Fibroblast of skin of right quadriceps (primary cell): ENCODE measurements at places on chromosomes 12 and 14.

DNA sequence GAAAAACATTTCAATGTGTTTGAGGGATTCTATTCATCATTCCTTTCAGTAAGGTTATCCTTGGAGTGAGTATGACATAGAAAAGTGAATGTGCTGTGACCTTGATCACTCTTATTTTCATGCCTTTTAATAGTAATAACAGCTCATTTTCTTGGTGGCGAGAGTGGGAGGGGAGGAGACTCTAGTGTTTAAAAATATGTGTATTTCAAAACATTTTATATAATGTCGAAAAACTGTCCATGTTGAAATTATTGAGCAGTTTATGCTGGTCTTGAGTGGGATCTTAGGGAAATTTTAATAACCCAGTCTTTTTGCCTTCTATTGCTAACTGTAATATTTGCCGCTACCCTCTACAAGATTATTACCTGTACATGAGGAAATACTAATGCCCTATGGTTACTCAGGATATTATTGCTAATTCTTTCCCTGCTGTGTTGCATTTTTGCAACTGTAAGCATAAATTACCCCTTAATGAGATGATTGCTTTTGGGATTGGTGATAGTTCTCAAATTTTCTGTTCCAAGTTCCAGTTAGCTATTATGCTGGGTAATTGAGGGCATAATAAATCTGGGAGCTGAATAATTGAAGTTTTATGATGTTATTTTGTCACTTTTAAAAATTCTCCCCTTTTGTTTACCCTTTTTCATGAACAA, 21.9 kb downstream of the ATF7IP start:
- no peak for DNase-seq

GRCh38 chr12:131279281-131279921, 325.7 kb downstream of the ADGRD1 start:
- no peak for DNase-seq

DNA sequence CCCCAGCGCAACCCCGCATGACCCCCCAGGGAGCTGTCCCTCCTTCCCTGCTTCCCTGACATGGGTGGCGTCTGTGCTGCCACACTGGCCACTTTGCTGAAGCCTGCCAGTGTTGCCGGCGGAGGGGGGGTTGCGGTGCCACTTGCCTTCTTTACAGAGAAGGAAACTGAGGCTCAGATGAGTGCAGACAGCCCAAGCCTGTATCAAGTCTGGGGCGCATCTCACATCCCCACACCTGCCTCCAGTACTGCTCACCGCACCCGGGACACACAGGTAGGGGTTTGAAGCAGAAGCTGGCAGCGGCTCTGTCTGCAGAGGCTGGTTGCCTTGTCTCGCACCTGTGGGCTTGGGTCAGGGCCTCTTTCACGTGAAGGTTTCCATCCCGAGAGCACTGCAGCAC, 104.7 kb upstream of the RTL1 start:
- DNase-seq = no peak

GRCh38 chr14:100451264-100451663, 128.1 kb downstream of the SLC25A47 start:
- DNase-seq = no peak

GRCh38 chr12:21913823-21914222, 27.4 kb downstream of the ABCC9 start:
- peak; percentile 23 for DNase-seq

GRCh38 chr14:35331605-35332516, 39.7 kb downstream of the PSMA6 start:
- peak; percentile 21 for DNase-seq

- no peak for DNase-seq
Measured at GRCh38 chr12:3362737-3363136, 128.3 kb upstream of the PRMT8 start.

- no peak for DNase-seq
Measured at GRCh38 chr12:53060064-53060720, 10.3 kb downstream of the TNS2 start.

DNA sequence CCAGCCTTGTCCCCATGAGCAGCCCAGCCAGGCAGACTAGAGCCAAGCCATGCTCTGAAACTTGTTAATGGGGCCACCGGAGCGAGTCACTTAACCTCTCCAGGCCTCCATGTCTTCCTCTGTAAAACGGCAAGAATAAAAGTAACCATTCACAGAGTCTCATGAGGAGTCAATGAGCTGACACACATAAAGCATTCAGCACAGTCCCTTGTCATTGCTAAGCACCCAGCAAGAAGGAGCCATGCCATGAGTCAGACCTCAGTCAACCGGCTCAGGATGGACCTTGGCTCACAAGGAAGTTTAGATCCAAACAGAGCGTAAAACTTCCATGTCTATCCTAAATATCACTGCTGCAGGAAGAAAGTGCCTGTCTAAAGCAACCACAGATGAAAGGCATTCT, 10.6 kb downstream of the FICD start:
- DNase-seq = peak; percentile 65

DNA sequence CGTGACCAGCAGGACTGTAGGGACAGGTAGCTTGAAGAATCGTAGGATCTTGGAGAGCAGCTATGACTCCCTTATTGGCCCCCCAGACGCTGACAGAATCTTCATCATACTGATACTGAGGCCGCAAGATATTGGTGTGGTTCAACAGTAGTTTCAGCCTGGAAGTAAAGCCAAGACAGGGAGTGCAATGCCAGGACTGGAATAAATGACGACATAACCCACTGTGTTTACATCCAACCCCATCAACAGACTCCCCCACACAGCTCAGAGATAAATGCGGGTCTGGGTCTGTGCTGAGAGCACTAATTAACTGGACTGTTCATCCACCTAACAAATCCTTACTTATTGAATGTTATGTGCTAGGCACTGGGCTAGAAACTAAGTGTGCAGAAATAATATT, 16.6 kb downstream of the NOXRED1 start:
- DNase-seq = no peak

- DNase-seq = no peak
Measured at GRCh38 chr14:93015064-93015463, 92.1 kb downstream of the CHGA start.

- no peak for DNase-seq
Measured at GRCh38 chr14:90828642-90829487, 12.6 kb upstream of the TTC7B start.

DNA sequence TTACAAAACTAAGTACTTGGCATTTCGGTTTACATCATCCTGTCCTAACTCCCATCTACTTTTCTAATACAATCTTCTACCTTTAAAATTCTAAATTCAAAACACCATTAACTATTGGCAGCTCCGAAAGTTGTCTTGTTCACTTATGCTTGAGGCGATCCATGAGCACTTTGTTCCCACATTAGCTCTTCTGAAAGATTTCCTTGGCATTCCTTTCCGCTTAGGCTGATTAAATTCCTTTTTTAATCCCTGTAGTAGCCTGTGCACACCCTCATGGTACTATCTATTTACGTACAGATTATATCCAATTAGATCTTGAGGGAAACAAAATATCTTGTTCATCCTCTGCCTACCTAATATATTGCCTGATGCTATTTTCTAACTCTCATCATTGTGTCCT, 480.7 kb downstream of the PRKD1 start:
- DNase-seq = no peak

GRCh38 chr12:51818566-51819300, 29.8 kb downstream of the FIGNL2 start:
- DNase-seq = peak; percentile 87

DNA sequence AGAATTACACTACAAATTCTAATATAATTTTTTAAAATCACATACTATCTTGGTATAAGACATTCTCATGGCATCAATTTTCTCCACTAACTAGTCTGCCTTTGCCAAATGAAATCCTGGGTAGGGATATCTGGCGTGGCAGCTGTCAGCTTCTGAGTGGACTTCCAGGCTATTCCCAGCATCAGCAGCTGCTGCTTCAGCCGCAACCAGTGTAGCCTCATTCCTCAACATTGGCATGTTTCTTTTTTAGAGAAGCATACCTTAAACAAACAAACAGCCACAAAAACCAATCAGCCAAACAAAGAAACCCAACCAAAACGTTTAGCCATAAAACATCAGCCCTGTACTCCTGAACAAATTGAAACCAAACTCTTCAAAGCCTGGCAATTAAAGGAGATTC, 235.8 kb downstream of the SSPN start:
- no peak for DNase-seq

- no peak for DNase-seq
Measured at GRCh38 chr12:130133851-130134562, 28.3 kb upstream of the FZD10 start.

- DNase-seq = peak; percentile 24
Measured at GRCh38 chr12:54173066-54173726, 15.6 kb downstream of the SMUG1 start.

GRCh38 chr12:126784328-126784921, 1482.5 kb upstream of the TMEM132C start:
- peak; percentile 2 for DNase-seq

DNA sequence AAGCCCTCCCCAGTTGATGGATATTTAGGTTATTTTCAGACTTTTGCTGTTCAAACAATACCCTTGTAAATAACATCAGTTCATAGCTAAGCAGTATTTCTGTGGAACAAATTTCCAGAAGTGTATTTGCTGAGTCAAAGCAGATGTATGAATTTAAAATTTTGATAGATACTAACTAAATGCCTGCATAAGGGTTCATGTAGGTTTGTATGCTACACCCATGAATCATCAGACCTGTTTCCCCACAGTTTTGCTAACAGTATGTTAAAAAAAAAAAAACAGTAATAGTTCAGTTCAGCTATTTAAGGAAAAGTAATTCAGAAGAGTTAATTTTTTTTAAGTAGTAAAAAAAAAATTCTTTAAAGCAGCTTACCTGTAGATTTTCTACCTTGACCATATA, 236.1 kb upstream of the DIO2 start:
- DNase-seq = no peak
